ENCODE measurements at places on chromosomes 13 and 19. TPM values are rescaled to one million over a fixed set of nuclear protein-coding genes. Genes with fewer than 3 reads are reported as not detected.

Gene ELSPBP1
- not detected for polyA plus RNA-seq

Gene C1QTNF9B
- 0.63 TPM for polyA plus RNA-seq

Gene LILRA1
- not detected for polyA plus RNA-seq

Gene SOX1
- not detected for polyA plus RNA-seq

Gene BORCS8
- 18.5 TPM for polyA plus RNA-seq

Gene ZNF441
- 6.3 TPM for polyA plus RNA-seq

DNA sequence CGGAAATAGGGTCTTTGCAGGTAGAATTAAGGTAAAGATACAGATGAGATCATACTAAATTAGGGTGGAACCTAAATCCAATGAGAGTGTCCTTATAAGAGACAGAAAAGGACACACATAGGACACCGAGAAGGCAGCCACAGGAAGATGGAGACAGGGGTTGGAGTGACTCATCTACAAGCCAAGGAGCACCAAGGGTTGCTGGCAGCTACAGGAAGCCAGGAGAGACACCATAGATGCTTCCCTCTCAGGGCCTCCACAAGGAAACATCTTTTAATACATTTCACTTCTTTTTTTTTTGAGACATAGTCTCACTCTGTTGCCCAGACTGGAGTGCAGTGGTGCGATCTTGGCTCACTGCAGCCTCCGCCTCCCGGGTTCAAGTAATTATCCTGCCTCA is 10.1 kb downstream of the TMEM143 start:
- no peak for DNase-seq

DNA sequence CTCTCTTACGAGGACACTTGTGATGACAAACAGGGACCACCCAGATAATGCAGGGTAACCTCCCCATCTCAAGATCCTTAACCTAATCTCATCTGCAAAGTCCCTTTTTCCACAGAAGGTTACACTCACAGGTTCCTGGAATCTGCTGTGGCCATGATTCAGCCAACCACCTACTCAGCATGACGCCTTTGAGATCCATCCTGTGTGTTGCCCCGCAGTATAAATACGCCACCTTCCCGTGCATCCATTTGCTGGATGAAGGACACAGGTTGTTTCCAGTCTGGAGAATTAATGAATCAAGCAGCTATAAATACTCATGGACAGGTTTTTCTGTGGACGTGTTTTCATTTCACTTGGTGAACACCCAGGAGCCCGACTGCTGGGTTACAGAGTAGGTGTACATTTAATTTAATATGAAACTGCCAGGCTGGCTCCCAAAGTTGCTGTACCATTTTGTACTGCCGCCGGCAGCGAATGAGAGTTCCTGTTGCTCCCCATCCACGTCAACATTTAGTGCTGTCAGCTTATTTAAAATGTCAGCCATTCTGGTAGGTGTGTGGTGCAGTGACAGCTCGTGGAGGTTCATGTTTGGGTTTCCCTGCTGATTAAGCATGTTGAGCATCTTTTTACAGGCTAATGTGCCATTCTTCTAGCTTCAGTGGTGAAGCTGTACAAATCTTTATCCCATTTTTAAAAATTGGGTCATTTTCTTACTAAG is 40.2 kb downstream of the ELL start:
- no peak for DNase-seq

DNA sequence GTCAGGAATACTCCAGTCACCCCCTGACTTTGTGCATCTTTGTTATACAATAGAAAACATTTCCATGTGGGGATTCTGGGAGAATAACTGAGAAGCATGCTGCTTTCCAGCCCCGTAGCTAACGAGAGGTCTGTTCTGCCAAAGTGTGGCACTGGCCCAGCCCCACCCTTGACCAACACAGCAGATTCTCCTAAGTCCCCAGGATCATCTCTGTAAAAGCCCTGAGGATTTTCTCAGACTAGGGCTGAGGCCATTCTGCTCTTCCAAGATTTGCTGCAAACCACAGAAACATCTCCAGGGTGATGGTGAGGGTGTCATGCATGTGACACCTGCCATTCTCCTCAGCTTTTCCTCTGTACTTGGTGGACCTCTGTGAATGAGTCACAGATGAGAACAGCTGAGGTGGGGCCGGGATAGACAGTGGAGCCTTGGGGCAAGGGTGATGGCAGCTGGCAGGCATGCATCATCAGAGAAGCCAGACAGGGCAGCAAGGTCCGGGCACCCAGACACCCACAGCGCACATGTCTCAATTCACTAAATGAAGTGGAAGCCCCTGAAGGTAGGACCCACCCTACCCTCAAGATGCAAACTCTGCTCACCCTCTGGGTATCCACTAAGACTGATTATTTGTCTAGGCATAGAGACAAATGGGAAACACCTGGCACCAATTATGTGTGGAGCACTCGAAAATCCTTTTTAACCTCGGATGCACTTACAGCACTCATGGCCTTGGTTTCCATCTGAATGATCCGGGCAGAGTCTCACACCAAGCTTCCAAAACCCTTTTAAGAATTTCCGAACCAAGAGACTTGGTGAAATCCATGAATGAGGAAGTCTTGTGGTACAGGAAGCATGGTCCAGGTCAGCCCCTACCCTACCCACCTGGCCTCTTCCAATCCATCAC is 20.1 kb upstream of the DOCK9 start:
- DNase-seq: no peak

DNA sequence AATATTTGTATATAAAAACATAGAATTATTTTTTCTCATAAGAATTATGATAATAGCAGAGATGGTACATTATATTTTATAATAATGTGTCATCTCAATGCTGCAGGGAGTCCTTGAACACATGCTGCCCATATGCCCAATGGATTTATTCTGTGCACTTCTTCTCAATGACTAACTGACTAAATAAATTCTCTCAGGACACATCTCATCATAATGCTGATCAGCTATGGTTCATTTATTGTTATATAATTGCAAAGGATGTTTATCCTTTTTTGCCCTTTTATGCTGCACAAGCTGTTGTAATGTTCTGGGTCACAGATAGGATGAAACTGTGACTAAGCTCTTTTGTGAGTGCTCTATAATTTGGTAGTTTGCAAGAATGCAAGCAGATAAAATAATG is 1273.3 kb upstream of the ATXN8OS start:
- DNase-seq: no peak

DNA sequence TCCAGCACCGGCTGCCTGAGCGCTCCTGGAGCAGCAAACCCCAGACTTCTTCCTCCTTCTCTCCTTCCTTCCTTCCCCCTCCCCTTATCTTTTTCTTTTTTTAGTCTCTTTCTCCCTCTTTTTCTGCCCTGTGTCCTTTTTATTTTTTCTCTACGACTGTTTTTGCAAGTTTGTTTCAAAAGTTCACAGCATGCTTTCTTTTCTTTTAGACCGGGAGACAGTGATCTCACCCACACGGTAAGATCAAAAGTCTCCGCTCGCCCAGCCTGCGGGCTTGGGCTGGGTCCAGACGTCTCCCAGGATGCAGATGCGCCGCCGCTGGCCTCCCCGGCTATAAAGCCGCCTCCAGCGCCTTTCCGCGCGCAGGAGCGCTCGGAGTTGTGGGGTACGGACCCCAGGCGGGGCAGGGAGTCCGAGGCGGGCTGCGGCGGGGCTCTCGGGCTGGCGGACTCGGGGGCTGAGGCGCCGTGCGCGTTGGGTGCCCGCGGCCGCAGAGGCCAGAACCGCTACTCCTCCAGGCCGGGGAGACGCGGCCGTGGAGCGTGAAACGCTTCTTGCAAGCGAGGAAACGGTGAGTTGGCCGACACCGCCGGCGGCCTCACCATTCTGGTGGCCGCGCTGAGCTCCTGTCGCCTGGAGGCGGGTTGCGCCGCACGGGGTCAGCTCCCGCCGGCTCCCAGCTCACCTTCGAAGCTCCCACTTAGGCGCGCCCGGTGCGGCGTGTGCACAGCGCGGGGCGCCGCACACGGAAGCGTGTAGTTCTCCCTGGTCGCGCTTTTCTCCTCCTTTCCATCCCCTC is 2.0 kb upstream of the TSHZ3 start:
- no peak for DNase-seq

GRCh38 chr19:1223018-1223855 is 14.6 kb downstream of the CBARP start:
- DNase-seq: no peak

DNA sequence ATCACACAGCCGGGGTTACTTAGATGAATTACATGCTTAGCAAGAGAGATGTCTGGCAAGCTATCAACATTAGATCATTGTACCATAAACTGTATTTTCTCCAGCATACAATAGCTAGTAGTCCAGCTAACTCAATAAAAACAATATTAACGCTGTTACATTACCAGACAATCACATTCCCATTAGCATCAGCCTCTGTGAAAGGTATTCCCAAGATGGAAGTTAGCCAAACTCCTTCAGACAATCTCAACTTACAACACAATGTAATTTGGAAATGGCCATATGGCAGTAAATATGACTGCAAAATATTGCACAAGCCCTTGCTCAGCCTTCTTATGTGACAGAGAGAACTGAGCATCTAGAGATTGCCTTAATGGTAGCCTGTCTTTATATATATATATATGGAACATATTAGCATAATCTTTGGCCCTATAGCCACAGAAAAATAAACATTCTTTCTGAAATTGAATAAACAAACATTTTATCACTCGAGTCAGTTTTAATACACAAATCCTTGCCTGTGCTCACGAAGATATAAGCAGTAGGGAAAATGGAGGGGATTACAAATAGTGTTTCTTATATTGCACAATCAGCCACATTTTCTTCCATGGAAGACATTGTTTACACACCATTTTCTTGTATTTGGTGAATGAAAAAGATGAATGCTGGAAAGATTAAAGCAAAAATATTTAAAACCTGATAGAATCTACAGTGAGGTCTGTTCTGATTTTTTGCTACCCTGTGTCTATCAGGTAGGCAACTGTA is 1060.5 kb downstream of the DIAPH3 start:
- peak; percentile 66 for DNase-seq

- no peak for DNase-seq
These were observed 287.3 kb upstream of the MAB21L1 start for GRCh38 chr13:35763782-35764123.

- DNase-seq: no peak
These were observed 5.0 kb downstream of the CLEC11A start for GRCh38 chr19:50728084-50728737.

GRCh38 chr19:5131506-5132205 is 162.7 kb downstream of the KDM4B start:
- DNase-seq: no peak
